RPMI7951 (cell line): ENCODE measurements at places on chromosomes 2 and 18. TPM values are rescaled to one million over a fixed set of nuclear protein-coding genes. Genes with fewer than 3 reads are reported as not detected.

GPBAR1 gene
- 0.12 TPM in 1 of 2 replicates, not detected in the other for total RNA-seq

TUBA3E gene
- not detected in 2 replicates for total RNA-seq

PLCD4 gene
- total RNA-seq = 8.5 and 10.2 TPM in 2 replicates

MC4R gene
- not detected in 2 replicates for total RNA-seq

CRYGD gene
- total RNA-seq = not detected in 2 replicates

LBH gene
- 5.1 and 6.4 TPM in 2 replicates for total RNA-seq

CARF gene
- total RNA-seq = 5.1 and 6.7 TPM in 2 replicates

SIX3 gene
- total RNA-seq = not detected in 2 replicates

UPP2 gene
- not detected in 2 replicates for total RNA-seq

STPG4 gene
- not detected in 2 replicates for total RNA-seq

FHOD3 gene
- total RNA-seq = 13.7 and 15.1 TPM in 2 replicates

ALPP gene
- not detected in 2 replicates for total RNA-seq

CFAP210 gene
- not detected in 2 replicates for total RNA-seq

RBKS gene
- total RNA-seq = 1.8 and 2.8 TPM in 2 replicates

FAHD2A gene
- total RNA-seq = 26.3 and 37.3 TPM in 2 replicates

CGREF1 gene
- total RNA-seq = 5.2 and 5.3 TPM in 2 replicates

C2orf80 gene
- total RNA-seq = not detected in 2 replicates

DOK1 gene
- total RNA-seq = 1.8 and 3.1 TPM in 2 replicates

LRP1B gene
- total RNA-seq = not detected in 2 replicates

RBFA gene
- total RNA-seq = 15.6 and 22.3 TPM in 2 replicates

CHRNA1 gene
- total RNA-seq = 7.5 and 10.6 TPM in 2 replicates

ZNG1B gene
- 45.5 and 45.8 TPM in 2 replicates for total RNA-seq

CPO gene
- not detected in 2 replicates for total RNA-seq

GDF7 gene
- not detected in 2 replicates for total RNA-seq

ZNF804A gene
- total RNA-seq = 0.10 and 0.24 TPM in 2 replicates

LONRF2 gene
- total RNA-seq = 0.68 and 0.84 TPM in 2 replicates
